Esophagus mucosa (tissue), 1 donor: ENCODE measurements at places on chromosomes 12 and 14. TPM values are rescaled to one million over a fixed set of nuclear protein-coding genes. Genes with fewer than 3 reads are reported as not detected.

DNA sequence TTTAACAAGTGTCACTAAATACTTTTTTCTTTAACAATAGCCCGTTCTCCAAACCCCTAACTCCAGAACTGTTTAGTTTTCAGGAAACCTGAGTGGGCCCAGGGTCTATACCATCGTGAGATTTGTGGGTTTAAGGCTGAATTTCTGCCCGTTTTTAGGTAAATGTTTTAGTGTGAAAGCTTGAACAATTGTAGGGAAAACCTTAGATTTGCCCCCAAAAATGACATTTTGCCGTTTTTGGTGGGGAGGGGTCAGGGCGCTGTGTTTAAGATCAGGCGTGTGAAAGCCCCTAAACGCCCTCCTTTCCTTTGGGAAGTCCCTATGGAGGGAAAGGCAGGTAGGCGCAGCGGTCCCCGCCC is 320 bp upstream of the PRPF39 start:
- ATAC-seq, result no peak

Gene CD163L1
- total RNA-seq, result 0.60 TPM

Gene PPP4R4
- 0.04 TPM for total RNA-seq

GRCh38 chr12:62659453-62660295 is 193.0 kb downstream of the MON2 start:
- no peak for ATAC-seq

DNA sequence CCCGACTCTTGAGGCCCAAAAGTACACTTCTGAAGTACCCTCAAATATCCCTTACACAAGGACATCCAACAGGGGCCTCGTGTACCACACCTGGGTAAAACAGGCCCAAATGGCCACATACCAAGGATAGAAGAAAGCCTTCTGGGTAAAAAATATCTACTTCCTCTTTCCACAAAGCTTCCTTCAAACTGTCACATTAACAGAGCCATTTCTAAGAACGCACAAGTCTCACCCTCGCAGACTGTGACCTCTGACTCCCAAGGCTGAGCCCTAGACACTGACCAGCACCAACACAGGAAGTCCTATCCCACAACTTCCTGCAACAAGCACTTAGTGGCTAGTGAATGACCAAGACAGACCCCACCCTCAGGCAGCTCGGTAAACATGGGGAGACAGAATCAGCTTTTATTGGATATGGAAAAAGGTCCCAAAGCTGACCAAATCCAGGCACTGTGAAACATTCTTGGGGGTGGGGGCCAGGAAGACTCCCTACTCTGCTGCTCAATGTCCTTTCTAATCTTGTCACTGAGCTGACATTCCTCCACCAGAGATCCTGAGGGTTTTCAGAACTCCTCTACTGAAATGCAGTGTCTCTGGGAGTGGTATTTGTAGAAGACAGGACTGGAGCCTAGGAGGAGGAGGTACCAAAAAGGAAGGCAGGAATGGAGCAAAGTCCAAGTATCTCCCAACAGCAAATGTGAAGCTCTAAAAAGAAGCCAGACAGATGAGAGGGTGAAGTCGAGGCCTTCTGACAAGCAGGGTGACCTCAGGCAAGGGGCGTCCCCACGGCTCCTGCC is 15.9 kb downstream of the KCTD10 start:
- no peak for ATAC-seq

DNA sequence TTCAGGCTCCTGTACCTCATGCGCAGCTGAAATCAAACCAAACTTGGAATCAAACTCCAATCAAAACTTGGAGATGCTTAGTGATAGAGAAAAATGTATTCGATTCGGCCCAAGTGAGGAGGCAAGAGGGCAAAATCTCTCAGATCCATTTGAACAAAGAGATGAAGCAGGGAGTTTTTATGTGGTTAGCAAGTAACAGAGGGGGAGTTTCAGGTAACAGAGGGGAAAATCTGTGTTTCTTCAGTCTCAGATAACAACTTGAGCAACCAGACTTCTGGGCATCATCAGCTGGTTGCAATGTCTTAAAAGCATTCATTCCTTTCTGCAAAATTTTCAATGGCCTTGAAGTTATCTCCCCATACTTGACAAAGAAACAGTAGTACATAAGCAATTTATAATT is 245.1 kb upstream of the AVPR1A start:
- ATAC-seq, result no peak

Gene ACACB
- 7.0 TPM for total RNA-seq

Gene AKAP6
- 4.4 TPM for total RNA-seq

Gene PTGR2
- total RNA-seq, result 8.6 TPM

Gene ING4
- 15.4 TPM for total RNA-seq

- ATAC-seq, result no peak
Observed at GRCh38 chr12:129312048-129312447, 458.8 kb downstream of the GLT1D1 start.

DNA sequence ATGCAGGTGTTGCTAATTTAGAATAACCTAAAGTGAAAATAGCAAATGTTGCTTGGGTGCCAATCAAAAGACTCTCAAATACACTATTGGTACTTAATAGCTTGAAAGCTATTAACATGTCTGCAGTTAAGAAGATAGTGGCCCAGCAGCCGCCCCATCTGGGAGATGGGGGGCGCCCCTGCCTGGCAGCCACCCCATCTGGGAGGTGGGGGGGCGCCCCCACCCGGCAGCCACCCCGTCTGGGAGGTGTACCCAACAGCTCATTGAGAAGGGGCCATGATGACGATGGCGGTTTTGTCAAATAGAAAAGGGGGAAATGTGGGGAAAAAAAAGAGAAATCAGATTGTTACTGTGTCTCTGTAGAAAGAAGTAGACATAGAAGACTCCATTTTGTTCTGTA is 923.1 kb upstream of the MDGA2 start:
- no peak for ATAC-seq

GRCh38 chr14:65356327-65356836 is 56.1 kb upstream of the FUT8 start:
- ATAC-seq, result peak; percentile 94

DNA sequence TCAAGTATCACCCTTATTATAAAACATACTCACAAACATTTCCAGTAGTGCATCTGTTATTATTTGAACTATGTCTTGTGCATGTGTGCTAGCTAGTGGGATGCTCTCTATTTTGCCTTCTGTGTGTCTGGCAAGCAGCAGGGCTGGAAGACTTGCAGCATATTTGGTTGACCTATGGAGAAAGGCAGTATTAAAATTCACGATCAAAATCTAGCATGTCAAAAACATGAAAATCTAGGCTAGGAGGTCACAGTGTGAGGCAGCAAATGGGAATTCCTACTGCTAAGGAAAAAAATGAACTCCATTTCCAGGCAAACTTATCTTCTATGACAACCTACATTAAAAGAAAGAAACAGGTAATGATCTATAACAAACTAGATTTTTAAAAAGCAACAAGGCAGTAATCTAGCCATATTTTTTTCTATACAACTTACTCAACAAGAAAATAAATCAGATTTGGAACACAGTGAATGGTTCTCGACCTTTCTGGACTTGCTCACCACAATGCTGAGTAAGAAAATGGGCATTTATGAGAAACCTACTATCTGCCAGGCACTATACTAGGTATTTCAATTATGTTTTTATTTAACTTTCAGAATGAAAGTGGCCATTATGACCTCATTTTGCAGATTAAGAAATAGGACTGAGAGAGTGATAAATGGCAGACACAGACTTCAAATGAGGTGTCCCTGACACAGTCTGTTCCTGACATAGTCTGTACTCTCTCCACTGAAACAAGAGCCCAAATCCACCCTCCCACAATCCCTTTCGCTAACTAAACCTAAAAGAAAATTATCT is 96.8 kb downstream of the TXNDC16 start:
- no peak for ATAC-seq

DNA sequence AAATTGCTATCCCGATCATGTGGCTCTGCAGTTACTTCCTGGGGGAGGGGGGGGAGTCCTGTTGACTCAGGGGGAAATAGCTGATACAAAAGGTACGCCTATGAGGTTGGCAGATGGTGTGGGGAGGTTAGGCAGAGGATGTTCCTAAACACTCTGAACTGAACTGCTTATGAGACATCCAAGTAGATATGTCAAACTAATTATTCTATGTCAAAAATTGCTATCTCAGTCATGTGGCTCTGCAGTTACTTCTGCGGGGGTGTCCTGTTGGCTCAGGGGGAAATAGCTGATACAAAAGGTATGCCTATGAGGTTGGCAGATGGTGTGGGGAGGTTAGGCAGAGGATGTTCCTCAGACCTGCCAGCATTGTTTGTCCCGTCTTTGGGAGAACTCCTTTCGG is 5.1 kb upstream of the VCPKMT start:
- no peak for ATAC-seq

DNA sequence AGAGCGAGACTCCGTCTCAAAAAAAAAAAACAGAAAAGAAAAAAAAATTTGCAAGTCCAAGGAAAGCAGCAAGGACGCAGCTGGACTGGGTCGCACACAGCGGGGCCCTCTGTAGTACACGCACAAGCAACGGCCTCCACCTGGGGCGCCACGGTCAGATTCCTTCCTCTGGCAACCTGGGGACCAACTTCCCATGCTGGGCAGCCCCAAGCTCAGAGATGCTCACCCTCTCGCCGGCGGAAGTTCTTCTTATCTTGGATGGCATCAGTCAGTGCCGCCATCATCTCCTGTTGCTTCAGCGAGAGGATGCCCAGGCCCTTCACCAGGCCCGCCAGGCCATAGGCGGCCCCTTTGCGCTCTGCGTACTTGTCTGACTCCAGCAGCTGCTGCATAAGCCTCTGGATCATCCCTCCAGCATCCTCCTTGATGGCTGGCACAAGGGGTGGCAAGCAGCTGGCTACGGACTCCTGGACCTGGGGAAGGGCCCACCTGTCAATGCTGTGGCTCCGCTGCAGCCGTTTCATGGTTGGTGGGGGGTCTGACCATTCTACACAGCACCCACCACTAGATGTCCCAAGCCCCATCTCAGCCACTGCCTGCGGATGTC is 34.5 kb upstream of the RAB35 start:
- ATAC-seq, result no peak

GRCh38 chr12:63152321-63152700 is 1.3 kb upstream of the AVPR1A start:
- no peak for ATAC-seq
